ENCODE measurements at places on chromosomes 11 and 22.

- DNase-seq: no peak
Observed at GRCh38 chr11:14541192-14541947, 21.2 kb upstream of the PSMA1 start.

DNA sequence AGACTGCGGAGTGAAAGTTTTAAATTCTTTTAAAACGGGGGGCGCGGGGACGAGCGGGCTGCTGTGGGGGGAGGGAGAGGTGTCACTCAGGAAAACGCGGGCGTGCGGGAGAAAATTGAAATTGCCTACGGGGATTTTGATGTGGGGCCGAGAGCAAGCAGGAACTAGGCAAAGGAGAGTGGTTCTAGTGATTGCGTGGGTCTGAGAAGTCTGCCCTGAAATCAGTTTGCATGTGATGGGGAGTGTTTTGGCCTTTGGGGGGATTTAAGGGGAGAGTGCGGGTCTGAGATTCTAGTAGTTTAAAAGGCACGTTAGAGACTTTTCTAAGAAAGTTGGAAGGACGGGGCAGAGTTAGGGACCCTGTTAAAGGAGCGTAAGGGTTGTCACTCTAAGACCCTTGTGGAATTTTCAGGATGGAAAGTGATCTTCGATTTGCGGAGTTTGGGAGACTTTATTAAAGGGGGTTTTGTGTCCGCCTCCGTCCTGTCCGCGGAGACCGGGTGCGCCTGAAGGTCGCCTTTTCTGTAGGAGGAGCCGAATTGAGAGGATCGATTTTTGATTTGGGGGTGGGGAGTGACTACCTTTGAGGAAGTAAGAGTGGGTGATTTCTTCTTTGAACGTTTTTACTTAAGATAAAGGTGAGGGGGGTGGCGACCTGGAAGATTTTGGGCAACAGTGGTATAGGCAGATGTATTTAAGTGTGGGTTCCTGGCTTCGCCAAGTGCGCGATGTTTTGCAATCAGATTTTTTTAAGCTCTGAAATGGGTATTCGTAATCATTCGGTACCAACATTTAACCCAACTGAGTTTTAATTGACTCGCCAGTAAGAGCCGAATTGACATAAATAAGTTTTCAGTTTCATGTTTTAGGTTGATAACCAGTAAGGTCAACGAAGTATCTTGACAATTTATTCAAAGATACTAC lies 1.1 kb downstream of the EED start:
- no peak for DNase-seq

GRCh38 chr22:40653361-40653760 lies 16.8 kb upstream of the MRTFA start:
- no peak for DNase-seq

DNA sequence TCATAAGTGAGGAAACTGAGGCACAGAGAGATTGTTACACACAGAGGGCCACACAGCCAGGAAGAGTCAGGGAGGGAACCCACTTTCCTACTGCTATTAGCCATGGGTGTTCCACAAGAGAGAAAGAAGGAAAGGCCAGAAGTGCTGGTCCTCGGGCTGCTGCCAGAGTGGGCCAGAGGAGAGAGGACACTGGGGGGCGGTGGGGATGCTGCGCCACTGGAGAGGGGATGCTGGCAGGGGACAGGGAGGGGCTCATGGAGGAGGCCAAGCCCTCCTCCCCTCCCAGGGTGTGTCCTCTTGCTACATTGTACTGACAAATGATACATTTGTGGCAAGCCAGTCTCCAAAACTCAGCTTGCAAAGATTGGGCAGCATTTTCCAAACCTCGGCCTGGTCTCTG lies 9.9 kb downstream of the IL10RA start:
- DNase-seq: no peak

GRCh38 chr11:122140500-122140899 lies 24.5 kb upstream of the BLID start:
- DNase-seq: peak; percentile 30

GRCh38 chr11:110198031-110198729 lies 98.2 kb downstream of the RDX start:
- DNase-seq: no peak

DNA sequence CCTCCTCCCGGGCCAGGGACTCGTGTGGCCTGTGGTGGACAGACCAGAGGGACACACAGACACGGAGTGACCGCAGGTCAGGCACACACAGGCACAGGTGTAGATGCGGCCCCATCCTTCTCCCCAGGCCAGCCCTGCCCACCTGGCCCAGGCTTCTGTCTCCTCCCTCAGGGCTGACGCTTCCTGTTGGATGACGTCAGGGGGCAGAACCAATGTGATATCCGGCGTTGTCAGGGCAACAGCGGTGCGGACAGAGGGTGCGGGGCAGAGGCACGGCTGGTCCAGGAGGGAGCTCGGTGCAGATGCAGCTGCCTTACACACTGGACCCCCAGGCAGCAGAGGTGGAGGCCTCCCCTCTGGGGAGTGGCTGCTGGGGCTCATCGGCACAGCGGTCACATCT lies 2.9 kb upstream of the TUBGCP6 start:
- no peak for DNase-seq

- no peak for DNase-seq
Observed at GRCh38 chr11:20238712-20239111, 78.4 kb upstream of the DBX1 start.

GRCh38 chr11:60762851-60763691 lies 6.4 kb downstream of the MS4A15 start:
- DNase-seq: no peak

DNA sequence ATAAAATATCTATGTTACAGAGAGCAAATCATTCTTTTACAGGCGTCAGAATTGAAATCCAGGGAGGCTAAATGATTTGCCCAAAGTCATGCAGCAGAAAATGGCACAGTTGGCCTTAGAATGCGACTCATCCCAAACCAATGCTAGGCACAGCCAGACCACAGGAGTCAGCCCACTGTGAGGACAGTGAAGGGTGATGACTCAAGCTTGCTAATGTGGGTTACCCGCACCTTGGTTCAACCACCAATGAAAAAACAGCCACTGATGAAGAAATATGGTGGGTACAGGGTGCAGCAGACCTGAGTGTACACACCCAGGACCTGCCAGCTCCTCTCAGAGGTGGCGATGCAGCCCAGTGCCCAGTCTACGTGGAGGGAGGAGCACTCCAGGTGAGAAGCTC lies 89.7 kb downstream of the ZC3H12C start:
- DNase-seq: no peak
